ENCODE measurements at places on chromosomes 6 and 20. TPM values are rescaled to one million over a fixed set of nuclear protein-coding genes. Genes with fewer than 3 reads are reported as not detected.

The TMEM200A gene
- 0.07 TPM for total RNA-seq

The LKAAEAR1 gene
- 2.0 TPM for total RNA-seq

The TINAG gene
- not detected for total RNA-seq

The HCK gene
- total RNA-seq, result 0.06 TPM

The APOBEC2 gene
- not detected for total RNA-seq

The CBFA2T2 gene
- total RNA-seq, result 6.0 TPM

The SALL4 gene
- 1.4 TPM for total RNA-seq

The SLC22A7 gene
- total RNA-seq, result not detected

The SDHAF4 gene
- 3.9 TPM for total RNA-seq

The TFB1M gene
- total RNA-seq, result 7.2 TPM

The PACRG gene
- total RNA-seq, result not detected

The TBX18 gene
- total RNA-seq, result 16.0 TPM

The MYBL2 gene
- total RNA-seq, result 83.7 TPM

The ZSCAN12 gene
- 1.3 TPM for total RNA-seq

The IMPG1 gene
- not detected for total RNA-seq

The RAET1G gene
- total RNA-seq, result 9.8 TPM

The TMEM14B gene
- 139 TPM for total RNA-seq

The TCF21 gene
- total RNA-seq, result not detected

The HUS1B gene
- total RNA-seq, result 0.38 TPM

The RAD21L1 gene
- not detected for total RNA-seq

The DEFB132 gene
- not detected for total RNA-seq

The OR2H1 gene
- total RNA-seq, result not detected

The QKI gene
- 48.8 TPM for total RNA-seq

The ENPP1 gene
- total RNA-seq, result 1.6 TPM

The ANGPT4 gene
- not detected for total RNA-seq

The PLA2G7 gene
- total RNA-seq, result not detected

The ZNF165 gene
- total RNA-seq, result 0.90 TPM

The SSTR4 gene
- total RNA-seq, result 0.12 TPM

The PXT1 gene
- total RNA-seq, result not detected

The CAGE1 gene
- not detected for total RNA-seq

The NSFL1C gene
- total RNA-seq, result 106 TPM

The PI3 gene
- total RNA-seq, result 2.1 TPM

The TPD52L1 gene
- total RNA-seq, result 56.8 TPM

The PABPC1L gene
- total RNA-seq, result 13.3 TPM

The CDH4 gene
- total RNA-seq, result 7.7 TPM

The SLC35F1 gene
- 0.06 TPM for total RNA-seq

The ZSCAN16 gene
- 4.4 TPM for total RNA-seq

The ELOVL4 gene
- total RNA-seq, result 1.5 TPM

The TFEB gene
- 6.8 TPM for total RNA-seq

The PSMB9 gene
- total RNA-seq, result 18.9 TPM

The TNFAIP3 gene
- total RNA-seq, result 21.1 TPM

The KLHDC3 gene
- total RNA-seq, result 28.3 TPM

The ANKS1A gene
- total RNA-seq, result 5.9 TPM

The SLC22A16 gene
- not detected for total RNA-seq

Measured in A549 treated with GW870086 at 1 μM for 4 hours (cell line).